NB4 (cell line): ENCODE measurements at places on chromosomes 12 and 14.
A peak's percentile ranks its signal among the peaks of the same experiment; 100 is the strongest.

- DNase-seq: no peak
These were observed 3.2 kb downstream of the AMN start for GRCh38 chr14:102925646-102926045.

DNA sequence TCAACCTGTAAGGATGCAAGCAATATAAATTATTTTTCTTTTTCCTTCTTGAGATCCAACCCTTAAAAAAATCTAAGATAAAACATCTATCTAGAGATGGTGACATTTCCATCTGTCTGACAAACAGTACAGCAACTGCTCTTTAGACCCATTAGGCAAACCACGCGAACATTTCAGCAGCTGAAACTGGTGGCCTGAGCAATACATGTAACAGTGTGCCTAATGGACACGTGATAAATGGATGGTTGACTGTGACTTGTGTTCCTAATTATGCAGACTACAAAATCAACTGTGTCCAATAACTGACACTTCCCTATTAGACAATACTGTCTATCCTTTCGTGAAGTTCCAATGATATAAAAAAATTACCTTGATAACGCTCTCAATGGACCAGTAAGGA lies 18.9 kb downstream of the E2F7 start:
- DNase-seq: no peak

GRCh38 chr12:88367231-88367630 lies 213.0 kb downstream of the KITLG start:
- DNase-seq: no peak

GRCh38 chr14:62369919-62370560 lies 607.8 kb downstream of the SNAPC1 start:
- DNase-seq: no peak

DNA sequence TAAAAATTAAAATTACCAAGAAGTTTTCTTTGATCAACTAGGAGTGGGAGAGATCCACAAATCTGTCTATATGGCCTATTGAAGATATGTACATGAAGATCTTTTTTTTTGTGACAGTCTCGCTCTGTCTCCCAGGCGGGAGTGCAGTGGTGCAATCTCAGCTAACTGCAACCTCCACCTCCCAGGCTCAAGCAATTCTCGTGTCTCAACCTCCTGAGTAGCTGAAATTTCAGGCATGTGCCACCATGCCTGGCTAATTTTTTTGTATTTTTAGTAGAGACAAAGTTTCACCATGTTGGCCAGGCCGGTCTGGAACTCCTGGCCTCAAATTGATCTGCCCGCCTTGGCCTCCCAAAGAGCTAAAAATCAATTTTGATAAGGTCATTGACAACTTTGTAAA lies 4.6 kb upstream of the NFATC4 start:
- DNase-seq: no peak

- DNase-seq: no peak
These were observed 19.7 kb downstream of the PTPN21 start for GRCh38 chr14:88535149-88535548.

GRCh38 chr12:115801871-115802270 lies 475.6 kb downstream of the MED13L start:
- DNase-seq: no peak

DNA sequence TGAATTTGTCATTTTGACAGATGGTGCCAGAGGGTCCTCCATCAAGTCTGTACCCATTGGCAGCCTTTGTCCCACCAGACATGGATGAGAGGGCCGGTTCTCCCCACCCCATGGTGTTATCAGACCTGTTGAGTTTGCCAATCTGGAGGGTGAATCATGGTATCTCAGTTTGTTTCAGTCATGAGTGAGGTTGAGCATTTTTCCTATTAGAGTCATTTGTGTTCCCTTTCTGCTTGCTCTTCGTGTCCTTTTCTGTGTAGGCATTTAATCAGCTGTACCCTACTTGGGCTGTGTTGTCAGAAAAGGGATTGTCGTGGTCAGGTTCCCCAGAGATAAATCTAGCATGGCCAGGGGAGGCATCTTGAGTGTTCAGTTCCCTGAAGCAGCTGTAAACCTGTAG lies 30.5 kb downstream of the SLC24A4 start:
- no peak for DNase-seq

DNA sequence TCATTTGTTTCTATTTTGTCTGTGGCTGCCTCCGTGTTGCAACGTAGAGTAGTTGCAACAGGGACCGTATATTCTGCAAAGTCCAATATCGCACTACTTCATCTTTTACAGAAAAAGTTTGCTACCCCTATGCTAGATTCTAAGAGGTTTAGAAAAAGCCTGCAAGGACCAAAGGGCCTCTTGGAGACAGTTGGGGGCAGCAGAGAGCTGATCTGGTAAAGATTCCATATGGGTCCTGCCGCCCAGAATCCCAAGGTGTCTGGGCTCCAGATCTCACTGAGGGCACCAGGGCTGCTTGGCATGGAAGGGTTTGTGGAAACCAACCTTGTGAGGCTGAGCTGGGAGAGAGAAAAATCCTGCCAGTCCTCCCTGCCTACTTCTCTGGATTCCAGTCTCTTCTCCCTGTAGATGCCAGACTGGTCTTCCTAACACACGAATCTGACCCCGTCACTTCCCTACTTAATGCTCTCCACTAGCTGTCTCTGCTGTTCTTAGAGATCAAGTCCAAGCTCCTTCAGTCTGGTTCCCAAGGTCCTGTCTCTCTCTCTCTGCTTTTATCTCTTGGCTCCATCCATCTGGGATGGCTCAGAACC lies 74.6 kb downstream of the GLRX5 start:
- peak; percentile 50 for DNase-seq

- DNase-seq: no peak
These were observed 1.1 kb upstream of the HDAC7 start for GRCh38 chr12:47820631-47821345.

- no peak for DNase-seq
These were observed 199.6 kb downstream of the SLC2A13 start for GRCh38 chr12:39906237-39906636.

- DNase-seq: no peak
These were observed 908.4 kb upstream of the NOVA1 start for GRCh38 chr14:27506272-27506671.

DNA sequence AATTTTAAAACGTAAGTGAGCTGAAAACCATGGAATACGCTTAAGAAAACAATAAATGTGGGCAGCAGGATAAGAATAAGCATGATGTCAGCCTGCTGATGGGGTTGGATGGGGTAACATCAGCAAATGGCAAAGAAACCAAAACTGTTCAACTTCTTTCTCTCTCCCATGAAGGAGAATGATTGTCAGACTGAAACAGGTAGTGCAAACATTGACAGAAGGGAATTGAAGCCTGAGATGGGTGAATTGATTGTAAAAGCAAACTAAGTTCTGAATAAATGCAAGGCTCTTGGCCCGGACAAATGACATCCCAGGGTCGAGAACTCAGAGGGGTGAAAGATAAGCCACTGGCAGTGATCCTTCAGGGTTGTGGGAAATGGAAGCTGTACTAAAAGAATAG lies 182.6 kb downstream of the ETV6 start:
- no peak for DNase-seq

GRCh38 chr12:44362947-44363346 lies 513.2 kb downstream of the NELL2 start:
- no peak for DNase-seq

DNA sequence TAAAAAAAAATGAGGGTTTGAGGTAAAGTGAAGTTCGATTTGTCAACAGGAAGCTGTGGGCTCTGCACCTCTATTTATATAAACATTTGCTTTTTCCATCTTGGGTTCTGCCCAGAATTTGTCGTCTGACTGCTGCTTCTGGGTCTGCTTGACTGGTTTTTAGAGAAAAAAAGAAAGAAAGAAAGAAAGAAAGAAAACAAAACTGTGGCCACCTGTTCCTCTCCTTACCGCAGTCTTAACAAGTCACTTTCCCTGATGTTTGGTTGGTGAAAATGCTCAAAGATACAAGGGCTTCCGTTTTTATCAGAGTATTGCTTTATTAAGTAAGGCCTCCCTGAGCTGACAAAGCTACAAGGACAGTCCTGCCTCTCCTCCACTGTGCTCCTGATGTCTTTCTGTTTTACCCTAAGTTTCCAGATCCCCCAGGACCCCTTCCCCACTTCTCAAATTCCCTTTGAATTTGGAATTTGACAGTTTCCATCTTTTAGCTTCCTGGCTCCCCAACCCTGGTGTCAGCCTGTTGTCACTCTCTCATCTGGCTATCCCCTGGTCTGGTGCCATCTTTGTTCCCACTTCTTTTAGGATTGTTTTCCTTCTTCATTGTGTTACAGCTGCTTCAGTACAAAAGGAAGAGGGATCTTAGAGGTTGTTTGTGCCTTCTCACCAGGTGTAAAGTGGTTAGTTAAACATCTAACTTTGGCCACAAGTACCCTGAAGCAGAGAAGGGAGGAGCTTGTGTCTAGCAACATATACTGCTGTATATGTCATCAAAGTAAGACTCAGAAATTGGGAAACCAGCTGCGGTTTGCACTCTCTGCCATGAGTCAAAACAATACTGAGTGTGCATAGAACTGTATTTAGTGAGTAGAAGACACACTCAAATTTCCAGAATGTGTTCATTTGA lies 18.0 kb downstream of the MFAP5 start:
- DNase-seq: peak; percentile 44

- no peak for DNase-seq
These were observed 15.2 kb upstream of the CCT2 start for GRCh38 chr12:69570000-69570516.

DNA sequence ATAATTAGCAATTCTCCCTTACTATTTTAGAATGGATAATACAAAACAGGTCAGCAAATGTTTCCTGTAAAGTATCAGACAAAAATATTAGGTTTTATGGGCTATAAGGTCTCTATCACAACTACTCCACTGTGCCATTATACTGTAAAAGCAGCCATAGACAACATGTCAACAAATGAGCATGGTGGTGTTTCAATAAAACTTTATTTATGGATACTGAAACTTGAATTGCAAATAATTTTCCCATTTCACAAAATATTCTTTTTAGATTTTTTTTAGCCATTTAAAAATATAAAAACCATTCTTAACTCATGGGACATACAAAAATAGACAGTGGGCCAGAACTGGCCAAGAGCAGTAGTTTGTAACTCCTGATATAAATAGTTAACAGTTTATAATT lies 15.4 kb downstream of the RECQL start:
- no peak for DNase-seq

- DNase-seq: peak; percentile 55
These were observed 40.5 kb upstream of the KCNA5 start for GRCh38 chr12:5003025-5003666.
